ENCODE measurements at places on chromosomes 13 and 19.

DNA sequence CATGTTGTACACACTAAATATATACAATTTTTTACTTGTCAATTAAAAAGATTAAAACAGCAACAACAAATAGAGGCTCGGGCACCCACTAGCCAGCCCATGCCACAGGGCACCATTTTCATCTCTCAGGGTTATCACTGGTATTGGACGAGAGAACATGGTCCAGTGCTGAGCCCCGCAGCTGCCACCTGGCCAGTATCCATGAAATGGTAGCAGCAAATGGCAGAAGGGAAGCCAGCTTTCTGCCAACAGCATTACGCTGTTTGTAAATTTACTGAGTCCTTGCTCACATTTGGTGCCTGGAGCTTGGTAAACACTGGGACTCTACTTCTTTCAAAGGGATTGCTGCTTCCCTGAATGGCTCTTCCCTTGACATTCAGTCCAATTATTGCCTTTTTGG, 87.9 kb upstream of the WASF3 start:
- DNase-seq: no peak

DNA sequence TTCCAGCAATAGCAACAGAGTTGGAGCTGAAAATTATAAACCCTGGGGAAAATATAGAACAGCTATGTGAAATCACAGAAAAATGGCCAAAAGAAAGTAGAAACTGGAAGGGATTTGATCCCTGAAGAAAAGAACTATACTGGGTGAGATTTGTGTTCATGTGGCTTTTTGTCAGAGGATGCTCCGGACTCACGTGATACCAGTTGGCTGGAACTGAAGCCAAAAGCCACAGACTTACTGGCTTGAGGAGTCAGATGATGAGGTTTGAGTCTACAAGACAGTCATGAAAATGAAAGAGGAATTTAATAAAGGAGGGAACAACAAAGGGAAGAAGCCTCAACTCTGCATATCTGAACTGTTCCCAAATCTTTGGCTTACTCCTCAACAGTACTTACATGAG, 427.1 kb downstream of the GPC5 start:
- no peak for DNase-seq

DNA sequence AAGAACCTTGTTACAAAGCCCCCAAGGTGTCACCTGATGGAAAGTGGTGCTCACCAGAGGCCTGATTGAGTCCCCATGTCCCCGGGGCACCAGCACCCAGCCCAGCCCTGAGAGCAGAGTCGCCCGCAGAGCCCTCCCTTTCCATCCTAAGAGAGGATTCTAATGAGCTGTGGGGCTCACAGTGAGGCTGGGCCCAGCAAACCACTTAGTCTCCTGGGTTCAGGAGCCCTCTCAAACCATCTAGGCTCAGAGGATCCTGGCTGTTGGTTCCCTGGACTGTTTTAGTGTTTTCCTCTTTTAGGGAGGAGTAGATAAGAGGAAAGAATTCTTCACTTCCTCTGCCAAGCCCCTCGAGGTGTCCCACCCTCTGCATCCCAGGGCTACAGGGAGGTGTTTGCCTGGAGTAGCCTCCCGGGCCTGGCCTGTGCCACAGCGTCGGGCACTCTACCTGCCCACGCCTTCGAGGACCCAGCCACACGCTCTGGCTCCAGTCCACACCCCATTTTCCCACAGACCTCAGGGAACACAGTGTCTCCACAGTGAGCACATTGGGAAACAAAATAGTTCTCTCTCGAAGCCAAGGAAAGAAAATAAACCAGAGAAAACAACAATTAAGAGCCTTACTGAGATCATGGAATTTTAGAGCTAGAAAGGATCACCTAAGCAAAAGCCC, 34.4 kb downstream of the DHRS12 start:
- DNase-seq: no peak

DNA sequence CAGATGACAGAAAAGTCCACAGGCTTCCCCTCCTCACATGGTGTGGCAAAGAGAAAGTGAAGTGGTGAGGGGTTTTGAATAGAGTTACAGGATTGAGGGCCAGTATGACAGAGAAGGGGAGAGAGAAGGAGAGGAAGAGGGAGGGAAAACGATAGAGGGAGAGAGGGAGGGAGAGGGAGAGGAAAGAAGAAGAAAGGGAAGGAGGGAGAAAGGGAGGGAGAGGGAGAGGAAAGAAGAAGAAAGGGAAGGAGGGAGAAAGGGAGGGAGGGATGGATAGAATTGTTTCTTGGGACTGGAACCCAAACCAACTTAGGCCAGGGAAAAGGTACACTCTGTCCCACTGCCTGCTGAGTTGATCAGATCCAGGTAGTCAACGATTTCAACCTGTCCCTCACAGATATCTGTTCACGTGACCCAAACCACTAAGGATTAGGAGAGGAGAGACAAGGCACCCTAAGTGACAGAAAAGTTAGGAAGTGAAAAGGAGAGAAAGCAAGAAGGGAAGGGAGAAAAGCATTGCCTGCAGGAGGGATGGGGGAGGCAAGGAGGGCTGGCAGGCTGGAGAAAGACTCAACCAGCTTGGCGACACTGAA, 8.1 kb upstream of the IGFL3 start:
- DNase-seq: no peak

DNA sequence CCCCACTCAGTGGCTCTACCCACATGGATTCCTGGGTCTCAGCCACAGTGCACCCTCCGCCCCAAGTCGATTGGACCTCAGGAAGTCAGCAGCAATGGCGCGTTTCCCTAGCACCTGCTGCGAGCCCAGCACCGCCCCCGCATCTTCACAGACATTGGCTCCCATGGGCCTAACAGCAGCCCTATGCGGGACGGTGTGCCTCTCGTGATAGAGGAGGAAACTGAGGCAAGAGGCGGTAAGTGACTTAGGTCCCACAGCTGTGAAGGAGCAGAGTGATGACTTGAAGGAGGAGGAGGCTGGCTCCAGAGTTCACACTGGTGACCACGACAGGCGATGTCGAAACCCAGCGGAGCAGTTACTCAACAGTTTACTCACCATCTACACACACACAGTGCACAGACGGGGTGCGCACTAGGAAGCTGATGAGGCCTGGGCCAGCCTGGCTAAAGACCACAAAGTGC, 104.5 kb upstream of the SOX1 start:
- no peak for DNase-seq

GRCh38 chr19:47221080-47221841, 9.7 kb downstream of the BBC3 start:
- DNase-seq: no peak

DNA sequence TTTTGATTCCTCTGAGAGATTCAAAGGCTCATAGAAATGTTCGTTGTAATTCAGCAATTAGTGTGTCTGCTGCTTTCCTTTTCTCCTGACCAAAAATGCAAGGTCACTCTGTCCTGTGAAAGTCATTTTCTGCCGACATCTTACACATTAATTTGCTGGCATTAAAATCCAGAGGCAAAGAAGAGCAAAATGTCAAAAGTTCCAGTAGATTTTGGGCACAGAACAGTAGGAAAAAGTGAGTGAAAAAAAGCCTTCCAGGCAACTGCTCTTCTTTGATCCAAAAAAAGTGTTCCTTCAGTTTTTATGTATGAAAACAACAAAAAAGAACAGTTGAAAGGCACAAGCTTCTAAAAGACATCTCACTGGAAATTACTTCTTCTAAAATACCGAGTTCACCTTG, 413.8 kb downstream of the FOXO1 start:
- no peak for DNase-seq

DNA sequence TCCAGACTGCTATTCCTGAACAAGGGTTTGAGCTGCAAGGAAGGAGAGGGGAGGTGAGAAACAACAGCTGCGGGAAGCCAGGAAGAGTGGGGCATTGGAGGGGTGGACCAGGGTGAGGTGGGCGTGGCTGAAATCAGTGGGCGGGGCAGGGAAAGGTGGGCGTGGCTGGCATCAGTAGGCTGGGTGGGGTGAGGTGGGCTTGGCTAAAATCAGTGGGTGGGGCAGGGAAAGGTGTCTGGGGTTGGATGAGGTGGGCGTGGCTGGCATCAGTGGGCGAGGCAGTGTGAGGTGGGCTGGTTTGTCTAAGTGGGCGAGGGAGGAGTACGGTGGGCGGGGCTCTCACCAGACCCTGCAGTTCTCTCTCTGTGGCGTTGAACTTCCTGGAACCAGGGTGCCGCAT, 87.6 kb downstream of the MUC16 start:
- DNase-seq: no peak

DNA sequence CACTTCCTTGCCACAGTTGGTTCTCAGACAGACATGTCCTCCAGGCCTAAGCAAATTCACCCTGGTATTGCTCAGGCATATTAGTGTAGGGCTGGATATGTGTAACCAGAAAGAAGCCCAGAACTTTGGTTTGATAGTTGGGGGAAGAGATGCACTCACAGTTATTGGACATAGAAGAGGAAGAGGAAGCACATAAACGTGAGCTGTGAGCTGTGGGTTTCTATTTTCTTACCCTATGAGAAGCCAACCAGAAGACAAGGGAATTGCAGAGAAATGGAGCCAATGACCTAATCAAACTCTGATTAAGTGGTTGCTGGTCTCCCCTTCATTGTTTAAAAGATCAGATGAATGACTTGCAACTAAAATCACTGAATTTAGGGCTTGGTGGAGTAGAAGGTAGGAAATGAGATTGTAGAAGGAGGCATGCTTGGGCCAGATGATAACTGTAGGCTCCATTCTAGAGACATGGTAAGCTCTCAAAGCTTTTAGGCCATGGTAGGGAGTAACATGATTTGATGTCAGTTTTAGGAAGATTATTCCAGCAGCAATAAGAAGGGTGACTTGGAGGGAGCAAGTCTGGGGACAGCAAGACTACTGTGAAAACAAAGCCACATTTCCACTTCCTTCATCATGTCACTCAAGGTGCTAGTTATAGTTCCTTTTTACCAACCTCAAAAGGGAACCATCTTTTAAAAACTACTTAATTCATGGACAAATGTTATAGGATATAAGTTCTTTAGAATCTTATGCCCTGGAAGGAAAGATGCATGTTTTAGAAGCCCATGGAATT, 24.1 kb upstream of the WDFY2 start:
- no peak for DNase-seq

- no peak for DNase-seq
These were observed 86.9 kb downstream of the CDK8 start for GRCh38 chr13:26340807-26341206.

DNA sequence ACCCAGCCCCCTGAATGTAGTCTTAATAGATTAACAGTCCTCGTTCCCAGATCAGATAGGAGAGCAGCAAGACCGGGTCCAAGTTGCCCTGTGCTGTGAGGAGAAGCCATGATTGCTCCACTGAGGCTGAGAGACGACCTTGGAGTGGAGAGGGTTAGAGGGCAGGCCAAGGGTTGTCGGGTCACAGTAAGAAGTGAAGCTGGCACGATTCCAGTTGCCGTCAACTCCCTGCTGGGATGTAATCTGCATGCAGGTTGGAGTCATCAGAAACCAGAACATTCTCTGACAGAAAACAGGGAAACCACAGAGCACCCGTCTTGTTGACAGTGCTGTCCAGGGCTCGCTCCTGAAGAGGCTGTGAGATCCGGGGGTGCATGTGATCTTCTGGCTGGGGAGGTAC, 19.0 kb upstream of the ATP11A start:
- DNase-seq: no peak

DNA sequence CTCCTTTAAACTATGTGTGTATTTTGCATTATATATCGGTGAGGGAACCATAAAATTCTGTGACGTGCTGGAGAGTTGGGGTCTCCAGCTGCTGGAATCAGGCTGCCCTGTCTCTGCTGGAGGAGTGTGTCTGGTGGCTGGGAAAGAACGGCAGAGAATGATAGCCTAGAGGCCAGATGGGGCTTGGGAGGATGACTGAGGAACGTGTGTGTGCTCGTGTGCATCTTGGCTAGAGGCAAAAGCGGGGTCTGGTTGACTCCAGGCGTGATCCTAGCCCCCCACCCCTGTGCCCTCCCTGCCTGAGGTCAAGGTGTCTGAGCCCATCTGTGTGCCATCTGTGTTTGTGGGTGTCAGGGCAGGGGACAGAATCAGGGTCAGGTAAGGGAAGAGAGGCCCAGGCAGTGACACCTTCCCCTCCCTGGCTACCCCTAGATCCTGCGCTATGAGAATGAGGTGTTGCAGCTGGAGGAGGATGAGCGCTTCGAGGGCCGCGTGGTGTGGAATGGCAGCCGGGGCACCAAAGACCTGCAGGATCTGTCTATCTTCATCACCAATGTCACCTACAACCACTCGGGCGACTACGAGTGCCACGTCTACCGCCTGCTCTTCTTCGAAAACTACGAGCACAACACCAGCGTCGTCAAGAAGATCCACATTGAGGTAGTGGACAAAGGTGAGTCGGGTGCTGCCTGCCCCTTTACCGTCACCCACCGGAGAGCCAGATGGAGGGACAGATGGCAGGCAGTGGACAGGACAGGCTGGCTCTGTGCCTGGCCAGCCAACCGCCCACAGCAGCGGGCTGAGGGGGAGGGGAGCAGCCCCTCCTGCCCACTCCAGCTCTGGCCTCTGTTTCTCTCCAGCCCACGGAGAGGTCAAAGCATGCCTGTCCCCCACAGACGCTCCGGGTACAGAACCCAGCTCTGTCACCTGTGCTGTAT, 3.1 kb downstream of the SCN1B start:
- no peak for DNase-seq

DNA sequence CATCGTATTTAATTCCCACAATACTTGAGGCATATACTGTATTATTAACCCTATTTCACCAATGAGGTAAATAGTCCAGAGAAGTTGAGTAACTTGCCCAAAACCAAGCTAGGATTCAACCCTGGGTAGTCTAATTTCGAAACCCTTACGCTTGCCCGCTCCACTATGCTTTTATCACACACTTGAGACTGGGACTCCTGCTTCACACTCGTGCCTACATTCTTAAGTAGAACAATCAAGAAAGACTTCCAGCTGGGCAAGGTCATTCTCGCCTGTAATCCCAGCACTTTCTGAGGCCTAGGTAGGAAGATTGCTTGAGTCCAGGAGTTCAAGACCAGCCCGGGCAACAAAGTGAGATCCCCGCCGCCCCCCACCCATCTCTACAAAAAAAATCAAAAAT, 3.6 kb downstream of the ZNF541 start:
- DNase-seq: no peak

GRCh38 chr19:3135961-3136683, at the start of gene GNA15:
GNA15 (plus strand) TSS chr19:3136033; CDS start chr19:3136451, 418 bp downstream.
- DNase-seq: no peak

DNA sequence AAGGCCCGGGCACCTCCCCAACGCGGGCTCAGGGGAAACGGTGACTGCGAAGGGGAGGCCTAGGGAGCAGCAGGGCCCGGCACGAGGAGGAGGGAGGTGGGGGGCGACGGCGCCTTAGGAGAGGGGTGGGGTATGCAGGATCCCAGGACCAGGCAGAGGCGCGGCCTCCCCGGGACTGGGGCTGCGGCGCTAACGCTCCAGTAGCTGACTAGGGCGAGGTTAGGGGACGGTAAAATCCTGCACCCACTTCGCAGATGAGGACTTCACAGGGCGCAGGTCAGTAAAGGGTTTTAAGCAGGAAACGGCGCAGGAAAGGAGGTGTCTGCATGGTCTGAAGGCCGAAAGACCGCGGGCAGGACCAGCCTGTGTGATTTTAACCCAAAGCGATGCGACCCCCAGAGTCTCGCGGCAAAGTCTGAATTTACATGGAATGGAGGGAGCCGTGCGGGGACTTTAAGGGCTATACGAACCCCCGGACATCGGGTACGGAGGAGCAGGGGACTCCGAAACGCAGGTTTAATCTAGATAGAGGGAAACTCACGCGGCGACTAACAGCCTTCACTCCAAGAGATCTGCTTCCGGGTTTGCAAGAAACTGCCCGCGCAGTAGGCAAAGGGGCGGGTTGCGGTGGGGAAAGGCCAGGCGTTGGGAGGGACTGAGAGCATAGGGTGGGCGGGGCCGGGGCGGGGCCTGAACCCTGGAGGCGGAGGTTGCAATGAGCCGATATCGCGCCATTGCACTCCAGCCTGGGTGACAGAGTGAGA, at the start of gene ZNF665:
Gene ZNF665 (minus strand): TSS at position 588 of the 764 bp plus-strand sequence. CDS start 10,460 bp downstream, outside the sequence.
- peak; percentile 69 for DNase-seq

GRCh38 chr13:38180670-38181069, 169.0 kb upstream of the UFM1 start:
- DNase-seq: no peak

- peak; percentile 80 for DNase-seq
These were observed 80.5 kb upstream of the MBNL2 start for GRCh38 chr13:97141564-97142005.

Data from H54 (cell line).